ENCODE measurements at places on chromosomes 5 and 9.

DNA sequence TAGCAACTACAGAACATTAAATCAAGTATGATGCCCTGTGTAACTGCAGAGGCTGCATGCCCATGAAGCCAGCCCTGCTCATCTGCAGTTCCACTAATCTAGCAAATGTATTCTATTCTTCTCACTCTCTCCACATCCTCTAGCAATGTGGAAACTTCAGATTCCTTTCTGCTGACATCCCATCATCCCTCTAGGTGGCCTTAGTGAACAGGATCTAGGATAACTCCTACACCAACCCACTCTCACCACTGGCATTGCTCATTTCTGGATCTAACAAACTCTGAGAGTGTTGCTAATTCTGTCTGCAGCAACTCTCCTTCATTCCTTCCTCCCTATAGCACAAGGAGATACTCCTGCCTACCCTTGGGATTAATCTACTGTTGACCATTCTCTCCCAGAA, 80.8 kb downstream of the FAM81B start:
- DNase-seq: peak; percentile 32

DNA sequence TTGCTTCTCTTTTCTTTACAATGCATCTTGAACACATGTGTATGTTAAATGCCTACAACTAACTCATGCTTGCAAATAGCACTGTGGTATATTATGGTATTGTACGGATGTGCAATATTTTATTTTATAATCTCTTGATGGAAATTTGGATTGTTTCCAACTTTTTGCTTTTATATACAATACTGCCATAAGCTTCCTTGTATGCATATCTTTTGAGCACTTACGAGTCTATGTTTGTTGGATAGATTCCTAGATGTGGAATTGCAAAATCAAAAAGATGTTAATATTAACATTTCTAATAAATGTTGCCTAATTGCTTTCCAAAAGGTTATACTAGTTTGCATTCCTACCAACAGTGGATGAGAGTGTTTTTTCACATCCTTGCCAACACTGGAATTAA, 3.4 kb upstream of the GALNT12 start:
- DNase-seq: no peak

DNA sequence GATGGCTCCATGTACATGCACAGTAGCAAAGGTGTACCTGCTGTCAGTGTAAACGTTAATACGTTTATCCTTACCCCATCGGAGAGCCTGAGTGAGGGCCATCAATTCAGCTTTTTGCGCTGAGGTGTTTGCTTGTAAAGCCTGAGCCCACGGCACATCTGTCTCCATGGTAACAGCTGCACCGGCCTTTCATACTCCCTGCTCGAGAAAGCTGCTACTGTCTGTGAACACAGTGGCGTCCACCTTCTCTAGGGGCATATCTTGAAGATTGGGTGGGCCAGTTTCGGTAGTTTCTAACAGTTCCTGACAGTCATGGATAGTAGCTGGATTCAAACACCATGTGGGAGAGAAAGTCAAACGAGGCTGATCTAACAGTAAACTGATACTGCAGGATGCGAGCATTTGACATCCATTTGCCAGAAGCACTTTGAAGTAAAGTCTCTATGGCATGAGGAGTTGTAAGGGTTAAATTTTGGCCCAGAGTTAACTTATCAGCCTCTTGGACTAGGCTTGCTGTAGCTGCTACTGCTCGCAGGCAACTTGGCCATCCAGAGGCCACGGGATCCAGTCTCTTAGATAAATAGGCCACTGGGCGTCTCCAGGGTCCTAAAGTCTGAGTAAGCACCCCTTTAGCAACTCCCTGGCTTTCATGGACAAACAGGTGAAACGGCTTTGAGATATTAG, 21.0 kb upstream of the RHOBTB3 start:
- no peak for DNase-seq

GRCh38 chr5:2886531-2886930, 135.1 kb upstream of the IRX2 start:
- no peak for DNase-seq

GRCh38 chr9:121824651-121825030, 173.2 kb downstream of the DAB2IP start:
- no peak for DNase-seq

DNA sequence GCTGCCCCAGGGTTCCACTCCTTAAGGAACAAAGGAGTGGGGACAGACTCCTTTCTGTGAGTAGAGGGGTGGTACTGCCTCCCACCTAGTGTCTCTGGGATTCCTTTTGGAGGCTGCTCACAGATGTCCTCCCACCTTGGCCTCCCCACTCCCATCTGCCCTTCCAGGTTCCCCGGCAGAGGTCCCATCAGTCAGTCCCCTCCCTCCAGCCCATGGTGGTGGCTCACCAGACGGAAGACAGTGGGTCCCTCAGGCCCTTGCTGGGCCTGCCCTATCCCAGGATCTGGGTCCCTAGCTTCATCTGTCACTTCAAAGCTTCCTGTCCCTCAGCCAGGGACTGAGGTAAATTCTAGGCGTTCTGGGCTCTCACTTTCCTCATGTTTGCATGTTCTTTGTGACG, 35.6 kb upstream of the NEK6 start:
- DNase-seq: no peak

DNA sequence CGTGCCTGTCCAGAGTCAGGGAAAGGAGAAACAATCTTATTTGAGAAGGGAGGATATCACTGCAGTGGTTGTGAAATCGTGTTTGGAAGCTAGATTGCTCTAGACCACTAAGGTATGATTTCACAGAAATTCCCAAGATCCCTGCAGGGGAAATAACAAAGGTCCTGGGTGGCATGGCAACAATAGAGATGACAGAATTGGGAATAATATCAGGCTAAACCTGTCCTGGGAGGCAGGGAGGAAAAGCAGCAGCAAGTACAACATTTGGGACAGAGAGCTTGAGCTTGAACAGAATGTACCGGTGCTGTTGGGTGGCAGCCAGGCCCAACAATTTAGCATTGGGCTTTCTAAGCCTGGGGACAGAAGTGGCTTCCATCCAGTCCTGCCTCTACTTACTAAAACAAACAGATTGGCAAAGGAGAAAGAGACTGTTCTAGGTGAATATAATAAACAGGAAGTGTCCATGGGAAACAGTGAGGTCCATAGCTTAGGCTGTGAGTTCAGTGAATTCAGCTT, 17.0 kb upstream of the ARHGAP26 start:
- DNase-seq: no peak

GRCh38 chr5:115214541-115214940, 44.8 kb upstream of the TRIM36 start:
- DNase-seq: no peak

DNA sequence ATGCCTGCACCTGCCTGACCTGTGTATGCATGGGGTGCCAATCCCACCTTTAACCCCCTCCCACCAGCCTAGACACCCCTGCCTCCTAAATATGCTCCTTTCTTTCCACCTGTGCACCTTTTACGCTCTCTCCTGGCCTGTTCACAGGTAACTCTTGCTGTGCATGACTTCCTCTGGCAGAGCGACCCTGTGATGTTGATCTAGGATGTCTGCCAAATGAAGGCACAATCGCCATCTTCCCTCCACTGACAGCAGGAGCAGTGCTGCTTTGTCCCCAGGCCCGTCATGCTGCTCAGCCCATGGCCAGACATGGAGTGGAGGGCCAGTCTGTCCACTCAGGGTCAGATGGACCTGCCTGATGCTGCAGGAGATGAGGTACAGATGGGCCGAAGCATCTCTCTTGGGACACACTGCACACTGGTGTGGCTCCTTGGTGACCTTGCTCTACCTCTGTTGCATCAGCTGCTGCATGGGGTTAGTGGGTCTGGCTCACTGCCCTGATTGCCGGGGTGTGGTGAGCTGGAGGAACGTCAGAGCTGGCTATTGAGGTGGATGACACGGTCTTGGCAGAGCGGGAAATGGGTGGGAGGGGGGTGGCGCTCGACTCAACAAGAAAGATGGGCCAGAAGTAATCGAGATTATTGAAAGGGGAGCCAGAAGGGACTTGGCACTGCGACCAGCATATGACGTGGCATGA, 101.7 kb upstream of the PITX1 start:
- DNase-seq: peak; percentile 45

GRCh38 chr5:120872297-120872696, 408.2 kb downstream of the PRR16 start:
- no peak for DNase-seq

DNA sequence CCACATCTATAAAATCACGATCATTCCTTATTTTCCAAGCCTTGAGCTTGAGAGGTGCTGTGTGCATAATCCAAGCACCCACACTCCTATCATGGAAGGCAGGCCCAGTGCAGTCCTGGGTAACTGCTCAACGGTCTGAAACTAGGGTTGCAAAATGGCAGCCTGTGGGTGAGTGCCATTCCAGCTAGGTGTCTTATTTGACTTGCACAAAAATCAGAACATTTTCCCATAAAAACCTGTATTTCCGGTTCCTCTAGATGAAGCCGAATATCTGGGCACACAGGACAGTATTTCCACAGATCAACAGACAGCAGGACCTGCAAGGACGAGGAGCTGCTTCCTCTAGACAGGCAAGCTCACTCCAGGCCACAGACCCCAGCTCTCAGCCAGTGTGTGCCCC, 588.8 kb downstream of the BNC2 start:
- no peak for DNase-seq

GRCh38 chr9:72274441-72274840, 90.6 kb downstream of the ZFAND5 start:
- peak; percentile 17 for DNase-seq

GRCh38 chr9:133135146-133135745, 14.2 kb upstream of the RALGDS start:
- DNase-seq: no peak

DNA sequence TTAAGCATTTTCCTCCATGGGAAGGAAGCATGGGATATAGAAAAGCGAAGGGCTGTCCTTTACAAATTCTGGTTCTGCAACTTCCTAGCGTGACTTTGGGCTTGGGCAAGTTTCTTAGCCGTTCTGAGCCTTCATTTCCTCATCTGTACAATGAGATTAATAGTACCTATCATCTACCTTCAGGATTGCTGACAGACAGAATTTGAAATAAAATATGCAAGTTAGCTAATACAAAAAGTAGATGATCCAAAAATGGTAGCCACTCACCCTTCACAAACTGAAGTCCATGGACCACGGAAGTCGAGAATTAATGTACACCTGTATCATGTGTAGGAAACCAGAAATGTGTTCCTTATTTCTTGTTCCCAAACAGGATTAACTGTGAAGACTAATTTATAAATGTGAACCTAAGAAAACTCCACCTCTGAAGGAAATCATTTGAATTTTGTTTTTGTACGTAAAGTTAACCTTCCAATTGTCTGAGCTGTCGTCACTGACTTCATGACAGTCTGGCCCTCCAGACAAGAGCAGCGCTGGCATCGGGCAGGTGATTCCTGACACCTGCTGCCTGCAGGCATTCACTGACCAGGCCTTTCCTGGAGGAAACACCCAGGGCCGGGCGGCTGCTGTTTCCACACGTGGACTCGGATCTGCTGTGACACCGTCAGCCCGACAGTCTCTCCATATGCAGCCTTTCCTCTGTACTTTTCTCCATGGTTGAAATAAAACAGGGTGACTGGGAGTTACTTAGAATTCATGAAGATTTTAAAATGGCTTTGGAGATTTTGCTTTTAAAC, 63.4 kb downstream of the PSMB7 start:
- no peak for DNase-seq

GRCh38 chr9:96169484-96169883, 132.5 kb downstream of the HSD17B3 start:
- no peak for DNase-seq

DNA sequence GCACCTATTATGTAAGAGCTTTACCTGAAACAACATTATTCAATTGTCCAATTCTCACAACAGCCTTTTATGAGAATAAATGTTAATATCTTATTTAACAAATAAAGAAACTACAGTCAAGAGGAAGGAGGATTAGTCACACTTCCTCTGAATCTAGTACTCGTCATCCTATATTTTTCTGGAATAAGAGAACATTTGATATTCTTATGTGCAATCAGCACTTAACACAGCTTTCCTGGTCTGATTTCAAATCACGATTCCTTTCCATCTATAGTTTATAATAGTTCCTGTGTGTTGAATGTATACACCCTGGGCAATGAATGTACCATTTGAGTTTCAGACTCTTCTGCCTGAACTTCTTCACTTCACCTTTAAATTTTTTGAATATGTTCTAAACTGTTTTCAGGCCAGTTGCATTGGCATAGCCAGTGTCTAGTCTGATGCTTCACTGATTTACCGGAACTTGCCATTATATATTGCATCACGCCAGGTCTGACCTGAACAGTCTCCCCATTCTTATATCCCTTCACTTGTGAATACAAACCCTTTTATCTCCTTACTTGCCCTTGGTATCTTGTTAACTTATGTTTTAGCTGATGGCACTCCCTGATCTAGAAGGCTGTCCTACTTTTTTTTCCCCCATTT, 698.3 kb downstream of the MAT2B start:
- DNase-seq: peak; percentile 10

- DNase-seq: peak; percentile 77
Measured at GRCh38 chr5:138488481-138488945, 23.2 kb downstream of the EGR1 start.

- DNase-seq: no peak
Measured at GRCh38 chr9:94819161-94819687, 92.7 kb downstream of the AOPEP start.

- DNase-seq: no peak
Measured at GRCh38 chr9:108883085-108883484, 21.0 kb downstream of the ACTL7A start.

DNA sequence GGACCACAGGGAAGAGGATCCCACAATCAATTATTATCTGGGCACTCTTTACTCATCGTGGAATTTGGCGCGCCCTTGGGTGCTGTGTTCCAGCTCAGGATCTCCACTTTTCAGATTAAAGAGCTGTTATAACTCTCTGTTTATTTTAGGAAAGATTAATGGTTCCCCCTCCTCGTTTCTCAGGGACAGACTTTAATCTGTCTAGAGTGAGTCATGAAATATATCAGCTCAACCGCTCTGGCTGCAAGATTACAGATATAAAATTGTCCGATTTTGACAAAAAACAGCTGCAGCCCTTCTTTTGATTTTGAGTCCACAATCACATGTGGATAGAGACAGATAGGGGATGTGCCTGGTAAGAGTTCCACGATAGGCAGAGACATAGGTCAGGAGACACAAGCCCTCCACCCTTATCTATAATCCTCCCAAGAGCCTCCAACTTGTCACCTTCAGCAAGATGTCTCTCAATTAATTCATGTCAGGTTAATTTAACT, 77.6 kb upstream of the ANKRD55 start:
- DNase-seq: no peak
